ENCODE measurements at places on chromosomes 7 and 10. TPM values are rescaled to one million over a fixed set of nuclear protein-coding genes. Genes with fewer than 3 reads are reported as not detected.

- H3K4me1 ChIP-seq: no peaks in the 10 kb centered on the region
- no peak for DNase-seq
- H3K27me3 ChIP-seq: no peaks in the 10 kb centered on the region
- no peak overlapping the region for H3K4me3 ChIP-seq
These were observed 76.4 kb downstream of the RGS10 start for GRCh38 chr10:119466076-119466475.

GRCh38 chr7:145957160-145957890 is 159.3 kb upstream of the CNTNAP2 start:
- H3K27me3 ChIP-seq: no peaks in the 10 kb centered on the region
- no peak for DNase-seq
- H3K27ac ChIP-seq: no peak overlapping the region
- no peak overlapping the region for H3K4me3 ChIP-seq
- H3K36me3 ChIP-seq: no peaks in the 10 kb centered on the region

DNA sequence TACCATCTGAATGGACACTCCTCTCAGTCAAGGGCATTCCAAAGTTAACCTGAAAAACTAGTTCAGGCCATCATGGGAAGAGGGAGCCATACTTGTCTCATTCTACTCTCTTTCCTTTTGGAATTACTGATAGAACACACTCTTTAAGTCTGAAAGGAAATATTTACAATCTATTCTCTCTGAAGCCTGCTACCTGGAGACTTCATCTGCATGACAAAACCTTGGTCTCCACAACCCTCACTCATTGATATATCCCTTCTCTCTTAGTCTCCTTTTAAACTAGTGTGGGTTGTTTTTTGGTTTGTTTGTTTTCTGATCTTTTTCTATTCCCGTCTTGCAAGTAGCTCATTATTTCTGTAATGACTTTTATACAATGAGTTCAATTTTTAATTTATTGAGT is 169.5 kb downstream of the C1GALT1 start:
- no peak overlapping the region for H3K27ac ChIP-seq
- DNase-seq: no peak
- no peaks in the 10 kb centered on the region for H3K27me3 ChIP-seq
- H3K4me1 ChIP-seq: no peaks in the 10 kb centered on the region

- no peaks in the 10 kb centered on the region for H3K36me3 ChIP-seq
- H3K27ac ChIP-seq: no peak overlapping the region
- H3K4me3 ChIP-seq: no peak overlapping the region
- H3K4me1 ChIP-seq: no peaks in the 10 kb centered on the region
These were observed 590.0 kb downstream of the NRG3 start for GRCh38 chr10:82464966-82465365.

Gene CHAT
- not detected for total RNA-seq

Gene JAKMIP3
- 0.34 TPM for total RNA-seq

All from pancreas (tissue), 10 donors.